NCI-H187 (cell line): ENCODE measurements at places on chromosomes 11 and 22.

DNA sequence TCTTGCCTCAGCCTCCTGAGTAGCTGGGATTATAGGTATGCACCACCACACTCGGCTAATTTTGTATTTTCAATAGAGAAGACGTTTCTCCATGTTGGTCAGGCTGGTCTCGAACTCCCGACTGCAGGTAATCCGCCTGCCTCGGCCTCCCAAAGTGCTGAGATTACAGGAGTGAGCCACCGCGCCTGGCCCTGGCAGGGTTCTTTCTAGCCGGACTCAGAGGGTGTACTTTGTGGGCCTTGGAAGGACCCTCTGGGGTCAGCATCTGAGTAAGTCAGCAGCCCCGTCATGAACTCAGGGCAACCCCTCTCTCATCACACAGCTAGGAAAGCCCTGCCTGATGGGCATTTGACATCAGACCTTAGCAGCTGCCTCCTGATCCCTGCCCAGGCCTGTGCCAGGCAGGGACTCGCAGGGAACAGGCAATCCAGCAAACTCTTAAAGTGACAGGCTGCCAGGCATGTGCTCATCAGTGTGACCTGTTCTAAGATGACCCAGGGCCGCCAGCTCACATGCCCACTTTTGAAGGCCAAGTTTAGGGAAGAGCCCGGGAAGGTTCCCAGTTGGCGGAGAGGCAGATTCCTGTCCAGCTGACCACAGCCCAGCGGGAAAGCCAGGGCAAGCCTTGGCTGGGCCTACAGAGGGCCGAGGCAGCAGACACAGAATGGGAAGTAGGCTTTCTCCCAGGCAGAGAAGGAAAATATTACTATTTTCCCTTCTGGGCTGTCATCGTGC lies 92.9 kb downstream of the MORC2 start:
- no peak for DNase-seq

DNA sequence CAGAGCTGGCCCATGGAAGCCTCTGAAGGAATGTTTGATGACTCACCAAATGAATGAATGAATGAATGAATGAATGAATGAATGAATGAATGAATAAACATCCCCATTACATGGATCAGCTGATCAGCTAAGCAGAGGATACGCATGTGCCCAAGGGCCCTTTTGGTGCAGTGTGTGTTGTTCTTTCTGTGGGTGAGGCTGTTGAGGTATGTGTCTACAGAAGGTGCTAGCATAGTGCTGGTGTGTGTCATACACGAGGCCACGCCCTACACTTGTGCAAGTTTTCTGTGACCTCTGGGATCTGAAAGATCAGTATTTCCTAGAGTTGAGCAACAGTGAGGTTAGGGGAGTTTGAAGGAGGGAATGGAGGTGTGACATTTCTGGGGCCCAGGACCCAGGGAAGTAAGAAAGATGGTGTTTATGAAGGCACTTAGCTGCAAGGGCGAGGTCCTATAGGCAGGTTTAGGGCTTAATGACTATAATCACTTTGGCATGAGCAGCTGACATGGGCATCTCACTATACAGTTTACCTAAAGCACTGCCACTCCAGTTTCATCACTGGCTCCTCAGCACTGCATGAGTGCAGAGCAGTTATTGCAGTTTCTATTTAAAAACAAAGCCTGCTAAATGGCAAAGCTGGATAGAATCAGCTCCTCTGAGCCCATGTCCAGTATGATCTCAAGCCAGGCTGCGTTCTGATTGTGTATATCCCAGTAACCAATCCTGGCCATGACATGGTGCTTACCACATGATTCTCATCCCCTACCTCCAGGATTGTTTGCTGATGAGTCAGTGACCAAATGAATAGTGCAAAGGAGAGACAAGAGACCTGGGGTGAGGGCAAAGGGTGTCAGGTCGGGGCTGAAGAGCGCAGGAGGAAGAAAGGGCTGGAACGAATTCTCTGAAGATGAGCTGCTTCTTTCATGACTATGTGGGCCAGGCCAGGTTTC lies 36.4 kb upstream of the E2F8 start:
- DNase-seq, result no peak

GRCh38 chr11:66224226-66224855 lies 44.1 kb upstream of the RAB1B start:
- DNase-seq, result no peak

DNA sequence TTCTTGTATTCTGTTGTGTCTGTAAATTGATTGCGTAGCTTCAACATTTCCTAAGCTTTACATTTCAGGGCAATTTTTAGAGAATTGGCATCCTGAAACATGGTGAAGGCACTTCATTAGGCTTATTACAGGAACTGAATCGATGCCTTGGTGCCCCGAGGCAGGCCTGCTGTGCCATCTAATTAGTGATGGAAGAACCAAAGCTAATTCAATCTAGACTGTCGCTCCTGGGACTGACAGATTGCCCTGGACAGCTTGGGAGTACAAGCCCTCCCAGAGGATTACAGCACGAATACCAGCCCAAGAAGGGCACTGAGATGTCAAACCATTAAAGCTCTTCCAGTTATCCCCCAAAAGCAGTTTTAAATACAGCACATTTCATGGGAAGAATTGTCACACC lies 243.2 kb upstream of the ZC3H12C start:
- no peak for DNase-seq

- no peak for DNase-seq
Measured at GRCh38 chr11:72736452-72737069, 15.6 kb downstream of the ARAP1 start.

GRCh38 chr11:67032830-67033551 lies 10.1 kb downstream of the SYT12 start:
- no peak for DNase-seq

DNA sequence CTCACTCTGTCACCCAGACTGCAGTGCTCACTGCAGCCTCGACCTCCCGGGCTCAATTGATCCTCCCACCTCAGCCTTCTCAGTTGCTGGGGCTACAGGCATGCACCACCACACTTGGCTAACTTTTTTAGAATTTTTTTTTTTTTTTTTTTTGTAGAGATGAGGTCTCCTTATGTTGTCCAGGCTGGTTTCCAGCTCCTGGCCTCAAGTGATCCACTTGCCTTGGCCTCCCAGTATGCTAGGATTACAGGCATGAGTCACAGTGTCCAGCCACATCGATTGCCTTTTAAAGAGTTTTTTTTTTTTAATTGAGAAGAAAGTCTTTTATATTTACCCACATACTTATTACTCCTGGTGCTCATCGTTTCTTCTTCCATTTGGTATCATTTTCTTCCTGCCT lies 30.0 kb downstream of the PARVG start:
- DNase-seq, result no peak
